ENCODE measurements at places on chromosomes 6 and 20.
A peak's percentile ranks its signal among the peaks of the same experiment; 100 is the strongest.

DNA sequence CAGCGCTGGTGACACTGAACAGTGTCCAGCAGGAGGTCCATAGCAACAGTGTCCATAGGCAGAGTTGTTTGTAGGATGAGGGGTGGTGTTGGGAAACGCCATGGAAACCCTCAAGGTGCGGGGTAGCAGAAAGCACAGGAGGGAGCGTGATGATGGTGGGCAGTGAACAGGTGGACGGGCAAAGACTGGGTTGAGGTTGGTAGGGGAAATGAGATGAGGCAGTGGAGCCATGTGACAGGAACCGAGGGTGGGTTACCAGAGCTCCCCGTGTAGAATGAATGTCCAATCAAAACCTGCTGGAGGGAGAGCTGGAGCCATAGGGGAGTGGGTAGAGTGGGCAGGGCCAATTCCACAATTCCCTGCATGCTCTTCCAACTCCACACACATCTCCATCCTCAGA lies 38.0 kb downstream of the HLA-DPB1 start:
- DNase-seq = no peak

DNA sequence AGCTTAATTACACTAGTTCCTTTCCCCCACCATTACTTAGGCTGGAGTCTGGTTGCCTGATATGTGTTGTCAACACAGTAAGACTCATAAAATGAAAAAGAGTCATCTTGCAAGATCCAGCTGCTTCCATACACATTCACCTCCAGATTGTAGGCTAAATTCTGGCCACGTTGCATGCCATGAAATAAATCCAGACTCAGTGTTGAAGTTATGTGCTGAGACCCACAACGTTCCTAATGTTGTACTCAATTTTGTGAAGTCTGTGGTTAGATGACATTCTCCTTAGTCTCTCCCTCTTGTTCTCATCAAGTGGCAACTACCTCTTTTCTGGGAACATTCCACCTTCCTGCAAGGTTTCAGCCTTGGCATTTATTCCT lies 212.3 kb downstream of the LMBRD1 start:
- no peak for DNase-seq

GRCh38 chr20:11045412-11046175 lies 371.8 kb upstream of the JAG1 start:
- DNase-seq = peak; percentile 46

DNA sequence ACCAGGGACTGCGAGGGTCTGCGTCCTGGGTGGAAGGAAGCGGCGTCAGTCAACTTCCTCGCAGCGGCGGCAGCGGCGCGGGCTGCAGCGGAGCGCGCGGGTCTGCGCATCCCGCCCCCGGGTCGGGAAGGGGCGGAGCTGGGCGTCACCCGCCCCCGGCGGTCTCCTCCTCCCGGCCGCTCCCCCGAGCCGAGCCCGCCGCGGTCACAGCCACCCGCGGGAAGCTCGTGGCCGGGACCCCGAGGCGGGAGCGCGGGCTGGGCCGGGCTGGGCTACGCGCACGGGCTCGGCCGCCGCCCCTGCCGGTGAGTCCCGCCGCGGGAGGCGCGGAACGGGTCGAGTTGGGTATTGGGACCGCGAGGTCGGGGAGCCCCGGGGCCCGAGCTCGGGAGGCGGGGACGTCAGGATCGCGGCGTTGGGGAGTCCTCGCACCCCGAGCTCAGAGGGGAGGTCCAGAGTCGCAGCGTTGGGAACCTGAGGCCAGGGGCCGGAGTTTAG lies at the start of gene PAQR8:
TSS of gene PAQR8 (plus strand) at position 207 of the 498 bp plus-strand sequence. CDS start 41,063 bp downstream, outside the sequence.
- DNase-seq = peak; percentile 80

DNA sequence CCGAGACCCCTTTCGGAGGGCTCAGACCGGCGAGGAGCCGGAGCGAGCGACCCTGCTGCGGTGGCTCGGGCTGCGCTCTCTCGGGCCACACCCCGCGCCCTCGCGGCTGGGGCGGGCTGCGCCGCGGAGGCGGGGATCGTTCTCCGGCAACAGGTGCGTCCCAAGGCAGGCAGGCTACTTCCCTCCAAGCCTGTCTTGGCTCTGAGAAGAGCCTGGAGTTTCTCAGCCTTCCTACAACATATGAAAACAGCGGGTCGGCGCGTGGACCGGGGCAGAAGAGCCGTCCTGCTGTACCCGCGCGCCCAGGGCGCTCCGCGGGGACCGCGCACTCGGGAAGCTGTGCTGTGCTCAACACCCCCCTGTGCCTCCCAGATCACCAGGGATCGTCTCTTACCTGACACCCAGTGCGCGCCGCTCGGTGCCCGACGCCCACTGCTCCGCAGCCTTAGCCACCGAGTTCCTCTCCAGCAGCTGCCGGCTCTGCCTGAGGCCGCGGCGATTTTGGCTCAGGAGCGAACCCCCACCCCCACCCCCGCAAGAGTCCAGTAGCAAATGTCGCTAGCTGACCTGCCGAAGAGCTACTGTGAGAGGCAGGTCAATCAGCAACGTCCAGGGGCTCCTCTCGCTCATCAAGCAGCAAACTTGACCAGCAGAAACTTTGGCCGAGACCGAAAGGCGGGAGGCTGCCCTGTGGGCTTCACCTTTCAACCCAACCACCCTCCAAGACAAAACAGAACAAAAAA lies 3.7 kb upstream of the OLIG3 start:
- DNase-seq = no peak
